ENCODE measurements at places on chromosomes 3 and 15.
A peak's percentile ranks its signal among the peaks of the same experiment; 100 is the strongest.

DNA sequence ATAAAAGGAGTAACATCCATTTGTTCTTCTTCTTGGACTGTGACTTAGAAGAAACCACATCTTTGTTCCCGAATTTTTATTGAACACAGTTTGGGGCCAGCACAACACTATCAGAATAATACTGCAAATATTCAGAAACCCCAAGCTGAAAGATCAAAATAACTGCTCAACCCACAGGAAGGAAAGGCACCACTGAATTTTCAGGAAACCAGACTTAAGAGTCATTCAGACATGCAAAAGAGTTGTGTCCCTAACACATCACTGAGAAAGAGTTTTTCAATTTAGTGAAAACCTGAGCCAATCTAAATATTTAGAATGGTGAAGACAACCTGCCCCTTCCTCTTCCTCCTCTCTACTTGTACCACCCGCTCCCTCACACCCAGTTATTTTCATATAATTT lies 295.0 kb upstream of the RORA start:
- DNase-seq: no peak

DNA sequence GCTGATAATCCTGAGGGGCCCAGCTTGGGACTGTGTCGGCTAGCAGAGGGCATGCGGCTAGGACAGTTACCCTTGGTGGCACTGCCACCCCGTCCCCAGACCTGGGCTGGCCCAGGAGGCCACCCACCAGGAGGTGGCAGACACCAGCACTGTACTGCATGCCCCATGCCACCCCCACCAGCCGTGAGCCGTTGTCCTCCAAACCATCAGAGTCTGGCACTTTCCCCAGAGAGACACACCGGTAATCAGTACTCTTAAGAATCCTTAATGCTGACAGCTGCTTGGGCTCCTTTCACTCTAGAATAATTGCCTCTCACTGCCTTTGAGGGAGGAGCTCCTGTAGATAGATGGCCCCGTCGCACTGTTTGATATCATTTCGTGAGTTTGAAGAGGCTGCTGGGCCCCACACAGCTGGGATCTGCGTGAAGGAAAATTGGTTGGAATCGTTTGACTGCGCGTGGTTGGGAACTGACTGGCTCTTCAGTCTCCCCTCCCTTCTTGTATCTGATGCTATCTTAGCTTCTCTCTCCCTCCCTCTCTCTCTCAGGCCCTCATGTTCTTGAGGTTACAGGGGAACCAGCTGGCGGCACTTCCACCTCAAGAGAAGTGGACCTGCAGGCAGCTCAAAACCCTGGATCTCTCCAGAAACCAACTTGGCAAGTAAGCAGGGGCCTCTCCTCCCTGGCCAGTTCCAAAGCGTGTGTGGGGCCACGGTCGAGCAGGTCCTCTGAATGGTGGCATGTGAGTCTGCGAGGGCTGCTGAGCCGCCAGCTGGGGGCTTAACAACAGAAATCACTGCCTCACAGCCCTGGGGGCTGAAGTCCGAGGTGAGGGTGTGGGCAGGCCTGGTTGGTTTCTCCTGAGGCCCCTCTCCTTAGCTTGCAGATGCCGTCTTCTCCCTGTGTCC lies 94.9 kb downstream of the LRRK1 start:
- DNase-seq: no peak

GRCh38 chr3:52065264-52065756 lies 8.9 kb upstream of the DUSP7 start:
- no peak for DNase-seq

DNA sequence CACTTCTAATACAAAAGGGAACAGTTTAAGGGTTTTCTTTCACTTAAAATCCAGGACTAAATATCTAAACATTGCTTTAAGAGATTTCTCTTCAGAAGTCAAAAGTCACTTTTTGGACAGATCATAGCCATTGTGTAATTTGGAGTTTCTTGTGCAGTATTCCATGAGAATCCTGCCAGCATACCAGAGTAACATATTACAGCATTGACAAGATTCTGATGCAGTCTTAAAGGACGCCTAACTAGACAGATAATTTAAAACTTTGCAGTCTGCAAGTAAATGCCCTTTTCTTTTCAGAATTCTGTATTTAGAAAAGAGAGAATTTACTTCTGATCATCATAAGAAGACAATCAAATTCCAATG lies 17.5 kb upstream of the IGSF10 start:
- DNase-seq: no peak

DNA sequence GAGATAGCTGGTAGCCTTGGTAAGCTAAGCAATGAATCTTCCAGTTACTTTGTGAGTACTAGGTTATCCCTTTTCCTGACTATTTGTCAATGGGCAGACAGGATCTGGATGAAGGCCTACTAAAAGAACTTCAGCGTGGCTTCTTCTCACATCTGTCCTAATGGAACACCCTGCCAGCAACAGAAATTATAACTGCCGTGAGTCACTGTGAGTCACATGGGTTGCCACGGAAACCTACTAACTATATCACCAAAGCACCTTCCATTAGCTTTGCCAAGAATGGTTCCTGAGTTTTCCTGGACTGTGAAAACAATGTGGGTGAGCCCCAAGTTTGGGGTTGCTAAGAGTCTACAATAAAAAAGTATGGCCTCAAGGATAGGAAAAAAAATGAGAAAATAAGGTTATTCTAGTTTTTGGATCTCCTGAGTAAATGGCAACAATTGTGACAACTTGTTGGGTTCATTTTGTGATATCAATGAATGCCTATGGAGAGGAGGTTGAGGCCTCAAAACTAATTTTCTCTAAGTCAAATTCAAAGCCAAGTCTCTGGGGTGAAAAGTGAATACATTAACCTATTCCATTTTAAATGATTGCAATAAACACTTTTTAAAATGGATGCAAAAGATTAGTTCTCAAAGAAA lies 195.1 kb upstream of the ICE2 start:
- peak; percentile 59 for DNase-seq

Data from AG04449 (cell line).